ENCODE measurements at places on chromosomes 4 and X.

DNA sequence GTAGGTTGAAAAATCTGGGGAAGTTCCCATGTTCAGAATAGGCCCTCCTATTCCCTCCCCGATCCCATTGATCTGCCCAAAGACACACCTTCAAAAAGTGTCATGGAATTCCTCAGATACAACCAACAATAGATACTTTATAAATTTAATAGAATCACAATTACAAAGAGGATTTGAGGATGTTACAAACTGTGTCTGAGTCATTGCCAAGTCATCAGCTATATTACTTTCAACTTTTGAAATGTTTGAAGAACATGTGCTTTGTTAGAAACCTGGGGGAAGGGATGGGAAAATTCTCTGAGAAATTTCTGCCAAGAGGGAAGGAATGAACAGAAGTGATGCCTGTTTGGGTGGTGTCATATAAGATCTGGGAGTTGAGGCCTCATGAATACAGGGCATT, 46.7 kb downstream of the KCNIP4 start:
- DNase-seq, result no peak

GRCh38 chr4:169100670-169101101, 90.6 kb upstream of the CBR4 start:
- DNase-seq, result no peak

DNA sequence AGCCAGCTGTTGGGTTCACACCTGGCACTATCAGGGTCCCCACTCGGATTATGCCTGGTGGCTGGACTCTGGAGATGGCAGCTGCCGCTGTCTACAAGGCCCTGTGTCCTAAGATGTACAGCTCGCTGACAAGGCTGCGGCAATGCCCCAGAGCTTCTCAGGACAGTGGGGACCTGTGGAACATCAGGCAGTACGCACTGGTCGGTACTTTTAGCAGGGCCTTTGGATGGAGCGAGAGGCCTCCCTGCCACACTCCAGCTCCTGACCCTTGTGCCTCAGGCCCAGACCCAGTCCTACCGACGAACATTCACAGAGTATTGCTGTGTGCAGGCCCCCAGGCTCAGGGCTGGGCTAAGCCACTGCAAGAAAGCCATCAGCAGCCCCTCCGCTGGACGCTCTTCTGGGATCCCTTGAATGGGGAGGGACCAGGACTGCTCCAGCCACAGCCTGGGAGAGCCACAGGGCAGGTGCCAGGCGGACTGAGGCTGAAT, 45.7 kb upstream of the HMX1 start:
- no peak for DNase-seq

DNA sequence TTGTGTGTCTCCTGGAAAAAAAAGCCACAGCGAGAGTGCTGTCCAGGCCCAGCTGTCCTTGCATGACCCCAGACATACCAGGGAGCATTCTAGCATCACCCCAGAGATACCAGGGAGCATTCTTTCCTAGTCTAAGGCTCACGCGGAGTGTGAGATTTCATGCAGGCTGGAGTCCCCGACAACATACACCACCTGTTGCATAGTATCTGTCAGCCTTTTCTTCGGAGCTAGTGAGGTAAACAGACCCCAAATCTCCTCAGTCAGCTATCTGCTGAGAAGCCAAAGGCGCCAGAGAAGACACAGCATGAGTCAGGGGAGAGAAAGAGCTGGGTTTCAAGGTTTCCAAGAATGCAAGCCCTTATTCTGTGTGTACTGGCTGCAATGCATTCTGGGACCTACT, 23.1 kb upstream of the ZXDA start:
- DNase-seq, result no peak

DNA sequence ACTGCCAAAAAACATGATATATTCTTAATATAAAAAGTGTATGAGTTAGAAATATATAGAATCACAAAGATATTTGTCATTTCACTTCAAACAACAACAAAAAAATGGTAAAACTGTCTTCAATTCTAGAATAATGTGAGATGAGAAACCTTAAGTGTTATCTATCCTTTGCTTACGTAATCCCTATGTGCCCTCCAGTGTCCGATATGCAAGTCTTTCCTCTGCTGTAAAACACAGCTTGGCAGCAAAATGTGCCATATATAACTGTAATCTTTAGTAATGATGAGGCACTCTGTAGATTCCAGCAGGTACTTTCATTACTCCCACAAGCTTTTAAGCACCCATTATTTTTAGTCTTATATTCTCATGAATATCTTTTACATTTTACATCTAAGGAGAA, 555.1 kb upstream of the FRG1 start:
- no peak for DNase-seq

- no peak for DNase-seq
Measured at GRCh38 chr4:125789023-125789422, 474.3 kb downstream of the FAT4 start.

GRCh38 chr4:38075370-38076152, 115.4 kb downstream of the PTTG2 start:
- peak; percentile 41 for DNase-seq

DNA sequence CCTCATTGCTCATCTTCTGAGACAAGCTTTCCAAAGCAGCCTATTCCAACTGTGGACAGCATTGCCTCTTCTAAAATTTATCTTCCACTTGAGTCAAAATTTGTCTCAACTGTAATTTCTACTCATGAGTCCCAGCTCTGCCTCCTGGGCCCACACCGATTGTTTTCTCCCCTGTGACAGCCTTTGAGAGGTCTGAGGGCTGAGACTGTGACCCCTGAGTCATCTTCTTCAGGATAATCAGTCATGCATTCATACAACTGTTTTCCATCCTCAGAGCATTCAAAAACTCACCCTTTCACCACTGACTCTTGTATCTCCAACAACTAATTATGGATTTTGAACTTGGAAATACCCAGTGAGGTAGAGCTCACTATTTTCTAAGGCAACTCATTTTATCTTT, 228.1 kb downstream of the EDA2R start:
- DNase-seq, result no peak

DNA sequence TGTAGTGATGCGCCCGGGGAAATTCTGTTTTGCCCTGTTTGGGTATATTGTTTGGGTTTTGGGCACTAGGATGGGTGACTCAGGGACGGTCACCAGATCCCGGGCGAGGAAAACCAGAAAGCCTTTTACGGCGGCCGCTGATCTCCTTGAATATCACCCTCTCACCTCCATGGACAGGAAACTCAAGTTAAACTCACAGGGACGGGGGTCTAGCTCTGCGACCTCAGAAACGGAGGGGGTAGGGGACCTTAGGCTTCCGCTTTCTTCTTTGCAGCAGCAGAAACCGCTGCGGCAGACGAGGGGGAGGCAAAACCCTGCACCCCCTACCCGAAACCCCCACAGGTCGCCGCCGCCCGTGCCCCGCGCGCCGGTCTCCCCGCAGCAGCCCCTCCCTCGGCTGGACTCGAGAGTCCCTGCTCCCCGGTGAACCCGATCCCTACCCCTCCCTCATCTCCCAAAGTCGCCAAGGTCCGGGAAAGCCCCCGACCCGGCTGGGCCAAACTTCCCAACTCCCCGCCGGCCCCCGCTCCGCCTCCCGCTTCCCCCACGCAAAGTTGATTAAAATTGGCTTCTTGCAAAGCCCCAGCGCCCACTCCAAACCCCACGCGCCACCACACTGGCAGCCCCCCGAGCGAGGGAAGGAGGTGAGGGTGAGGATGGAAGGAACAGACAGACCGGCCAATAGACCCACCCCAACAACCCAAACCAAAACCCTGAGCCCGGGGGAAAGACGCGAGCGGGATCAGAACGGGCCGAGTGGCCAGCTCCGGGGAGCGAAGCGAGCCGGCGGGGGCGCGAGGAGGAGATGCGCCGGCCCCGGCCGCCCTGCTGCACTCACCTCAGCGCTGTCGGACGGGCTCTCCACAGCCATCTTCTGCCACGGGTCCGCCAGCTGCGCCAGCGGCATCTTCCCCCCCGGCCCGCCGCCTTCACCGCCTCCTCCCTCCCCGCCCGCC, 705 bp downstream of the RPS6KA3 start:
- DNase-seq, result no peak

All from AG08395 (cell line).